ENCODE measurements at places on chromosomes 7 and 10. TPM values are rescaled to one million over a fixed set of nuclear protein-coding genes. Genes with fewer than 3 reads are reported as not detected.

DNA sequence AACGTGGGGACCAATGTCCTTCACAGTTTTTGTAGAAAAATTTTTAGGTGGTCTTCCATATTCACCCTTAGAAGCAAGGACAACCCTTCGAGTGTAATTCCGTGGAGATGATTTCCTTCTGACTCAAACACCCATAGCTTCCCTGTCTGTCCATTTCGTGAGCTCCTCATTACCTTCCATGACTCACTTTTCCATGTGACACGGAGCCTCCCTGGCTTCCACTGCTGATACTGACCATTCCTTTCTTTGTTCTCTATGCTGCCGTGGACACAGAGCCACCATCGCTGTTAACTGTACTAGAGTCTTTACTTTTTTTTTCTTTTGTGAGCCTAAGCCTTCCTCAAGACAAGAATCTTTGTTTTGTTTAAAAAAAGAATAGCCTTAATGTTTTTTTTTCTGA lies 12.5 kb upstream of the ARMS2 start:
- no peak for DNase-seq

- DNase-seq, result no peak
Observed at GRCh38 chr10:3783682-3784432, 1.2 kb downstream of the KLF6 start.

- no peak for DNase-seq
Observed at GRCh38 chr7:38905056-38905759, 3.8 kb downstream of the VPS41 start.

- DNase-seq, result no peak
Observed at GRCh38 chr7:94380264-94380663, 14.4 kb upstream of the COL1A2 start.

DNA sequence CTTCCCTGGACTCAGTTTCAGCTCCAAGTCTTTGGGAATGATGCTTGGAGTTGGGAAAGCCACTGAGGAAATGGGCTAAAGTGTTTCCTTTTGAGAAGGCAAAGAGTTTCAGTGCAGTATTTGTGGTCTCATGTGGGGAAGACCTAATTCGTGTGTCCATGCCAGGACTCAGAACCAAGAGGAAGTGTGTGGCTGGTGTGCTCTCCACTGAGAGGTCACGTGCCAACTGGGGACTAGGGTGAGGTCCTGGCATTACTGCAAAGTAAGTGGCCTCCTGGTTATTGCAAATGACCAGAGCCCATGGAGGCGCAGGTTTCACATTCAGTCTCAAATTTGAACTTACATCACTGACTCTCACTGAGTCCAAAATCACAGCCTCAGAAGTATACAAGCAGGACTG lies 48.6 kb upstream of the ITPRID1 start:
- DNase-seq, result no peak

GRCh38 chr7:19982841-19983835 lies 209.7 kb upstream of the TMEM196 start:
- no peak for DNase-seq

DNA sequence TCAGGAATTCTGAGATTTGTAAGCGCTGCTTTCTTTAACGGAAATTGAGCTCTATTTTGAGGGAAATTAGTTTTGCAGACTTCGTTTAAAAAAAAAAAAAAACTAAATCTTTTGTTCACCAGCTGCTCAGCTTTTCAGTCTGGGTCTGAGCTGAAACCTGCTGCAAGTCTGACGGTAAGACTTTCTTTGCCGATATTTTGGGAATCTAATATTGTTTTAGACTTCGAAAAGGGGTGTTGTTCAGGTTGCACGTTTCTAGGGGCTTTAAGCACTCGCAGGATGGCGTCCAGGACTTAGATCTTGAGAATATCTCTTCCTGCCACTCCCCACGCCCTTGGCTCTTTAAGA lies 1.8 kb upstream of the MEOX2 start:
- no peak for DNase-seq

GRCh38 chr10:103692436-103692951 lies 162.9 kb downstream of the SH3PXD2A start:
- DNase-seq, result no peak

GRCh38 chr10:119896937-119897770 lies 4.6 kb downstream of the SEC23IP start:
- no peak for DNase-seq

GRCh38 chr7:134618756-134619530 lies 27.7 kb upstream of the BPGM start:
- DNase-seq, result no peak

- DNase-seq, result no peak
Observed at GRCh38 chr7:106038916-106039315, 73.2 kb downstream of the SYPL1 start.

DNA sequence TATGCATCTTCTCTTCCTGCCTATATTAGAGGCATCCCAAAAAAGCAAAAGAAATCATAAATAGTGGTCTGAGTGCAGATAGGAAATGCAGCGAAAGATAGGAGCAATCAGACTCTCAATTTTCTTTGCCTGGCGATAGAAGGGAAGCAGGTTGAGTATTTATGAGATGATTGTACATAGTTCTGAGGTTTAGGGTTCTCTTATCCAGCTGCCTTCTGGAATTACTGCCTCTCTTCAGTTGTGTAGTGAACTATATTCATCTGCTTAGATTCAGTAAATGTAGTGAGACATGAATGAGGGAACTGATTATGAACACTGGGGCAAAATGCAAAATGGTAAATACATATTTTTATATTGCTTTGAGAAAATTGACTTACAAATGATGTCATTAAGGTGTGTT lies 93.0 kb upstream of the CYP26C1 start:
- DNase-seq, result no peak

GRCh38 chr7:130973637-130974036 lies 239.6 kb upstream of the KLF14 start:
- no peak for DNase-seq

DNA sequence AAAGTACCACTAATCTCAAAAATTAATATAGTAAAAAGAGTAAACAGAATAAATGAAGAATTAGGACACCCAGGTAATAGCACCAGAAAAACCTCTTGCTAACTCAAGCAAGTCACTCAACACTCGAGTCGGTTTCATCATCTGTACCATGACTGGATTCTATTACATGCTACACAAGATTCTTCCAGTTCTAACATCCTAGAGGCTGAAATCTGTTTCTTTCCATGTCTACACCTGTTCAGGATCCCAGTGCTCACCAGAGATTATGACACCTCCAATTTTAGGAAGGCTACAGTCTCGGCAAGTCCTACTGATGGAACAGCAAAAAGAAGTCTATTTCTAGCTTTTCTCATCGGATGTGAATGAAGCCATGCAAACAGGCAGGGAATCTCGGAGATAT lies 95.3 kb upstream of the ANK3 start:
- DNase-seq, result no peak

- no peak for DNase-seq
Observed at GRCh38 chr7:105677817-105678573, 96.7 kb upstream of the EFCAB10 start.

DNA sequence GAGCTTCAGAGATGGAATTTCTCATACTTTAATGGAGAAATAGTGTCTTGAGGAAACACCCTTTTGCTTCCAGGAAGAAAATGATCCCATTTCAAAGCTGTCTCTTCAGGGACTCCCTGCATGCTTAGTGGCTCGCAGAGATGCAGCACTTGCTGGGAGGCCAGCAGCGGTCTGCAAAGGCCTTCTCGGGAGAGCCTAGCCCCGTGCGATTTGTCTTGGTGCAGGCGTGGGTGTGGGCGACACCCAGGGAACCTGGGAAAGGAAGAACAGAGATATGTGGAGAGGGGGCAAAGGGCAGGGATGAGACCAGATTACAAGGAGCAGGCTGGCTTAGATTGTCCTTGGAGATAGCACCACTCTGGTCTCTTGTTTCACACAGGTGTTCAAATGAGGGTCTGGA lies 352.3 kb upstream of the PODXL start:
- no peak for DNase-seq

DNA sequence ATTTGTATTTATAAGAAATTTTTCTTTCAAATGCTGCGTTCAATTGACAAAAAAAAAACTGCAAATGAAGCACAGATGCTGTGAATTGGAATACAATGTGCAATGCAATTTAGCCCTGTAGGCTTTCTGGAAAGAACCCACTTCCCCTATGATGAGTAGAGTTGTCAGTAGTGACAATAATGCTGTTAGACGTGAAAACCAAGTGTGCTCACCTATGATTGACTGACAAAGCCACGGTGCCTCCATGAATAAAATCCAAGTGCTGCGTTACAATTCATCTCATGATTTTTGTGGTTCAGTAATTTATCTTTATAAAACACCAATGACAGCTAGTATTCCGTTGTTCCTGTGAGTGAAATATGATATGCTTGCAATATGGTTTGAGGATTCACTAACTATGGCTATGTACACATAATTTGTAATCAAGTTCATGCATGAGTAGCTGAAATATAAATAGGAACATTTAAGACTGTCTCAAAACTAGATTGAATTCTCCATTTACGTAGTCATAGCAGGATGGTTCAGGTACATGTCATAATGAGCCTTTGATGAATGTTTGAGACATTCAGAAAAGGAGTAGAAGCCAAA lies 1160.3 kb downstream of the CNTNAP2 start:
- no peak for DNase-seq

DNA sequence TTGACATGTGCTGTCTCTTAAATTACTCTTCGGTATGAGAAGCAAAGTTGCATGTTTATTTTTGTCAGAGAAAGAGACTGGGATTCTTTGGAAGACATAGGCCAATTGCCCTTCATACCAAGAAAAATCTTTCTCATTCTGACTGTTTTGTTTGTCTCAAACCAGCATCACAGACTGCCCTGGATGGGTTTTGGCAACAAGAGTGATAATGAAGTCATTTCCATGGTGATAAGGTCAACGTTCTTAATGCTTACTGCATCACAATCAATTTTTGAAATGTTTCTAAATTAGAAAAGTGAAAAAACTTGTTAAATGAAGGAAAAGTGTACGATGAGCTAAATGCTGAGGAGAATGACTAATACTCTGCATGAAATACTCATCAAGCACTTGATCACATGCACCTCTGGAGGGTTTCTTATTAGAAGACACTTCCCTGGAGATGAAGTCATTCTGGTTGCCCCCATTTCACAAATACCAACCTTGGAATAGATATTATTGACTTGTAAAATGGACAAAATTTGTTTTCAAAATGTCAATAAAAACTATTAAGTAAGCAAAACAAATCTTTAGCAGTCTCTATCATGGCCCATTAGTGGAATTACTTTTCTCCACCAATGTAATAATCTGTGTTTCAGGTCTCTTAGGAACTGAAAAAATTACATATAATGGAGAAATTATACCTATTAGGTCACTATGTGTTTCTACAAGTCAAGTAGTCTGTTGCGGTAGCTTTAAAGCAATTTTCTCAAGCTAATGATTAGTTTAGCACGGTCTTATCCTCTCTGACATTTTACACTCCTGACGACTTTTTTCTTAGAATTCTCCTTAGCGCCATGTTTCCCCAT lies 19.9 kb upstream of the SEC61G start:
- no peak for DNase-seq

DNA sequence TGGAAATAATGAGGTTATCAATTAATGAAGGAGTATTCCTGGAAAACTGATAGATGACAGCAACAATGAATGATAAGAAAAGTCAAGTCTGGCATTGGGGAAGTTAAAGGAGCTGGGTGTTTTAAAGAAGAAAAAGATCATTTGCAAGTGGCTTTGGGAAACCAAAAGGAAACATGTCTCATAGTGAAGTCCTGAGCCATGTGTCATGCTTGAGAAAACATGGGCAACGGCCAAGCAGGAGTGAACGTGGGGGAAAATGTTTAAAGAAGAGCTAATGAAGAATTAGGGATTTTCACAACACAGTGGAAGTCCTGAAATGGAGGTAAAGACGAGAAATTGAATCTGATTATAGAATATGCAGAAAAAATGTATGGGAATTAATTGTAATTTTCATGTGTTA lies 1383.2 kb upstream of the CELF2 start:
- no peak for DNase-seq

- no peak for DNase-seq
Observed at GRCh38 chr10:34341473-34341872, 473.6 kb downstream of the PARD3 start.

GRCh38 chr7:115526278-115526677 lies 504.3 kb downstream of the TFEC start:
- DNase-seq, result no peak

GRCh38 chr7:133619491-133619890 lies 366.6 kb downstream of the EXOC4 start:
- no peak for DNase-seq

DNA sequence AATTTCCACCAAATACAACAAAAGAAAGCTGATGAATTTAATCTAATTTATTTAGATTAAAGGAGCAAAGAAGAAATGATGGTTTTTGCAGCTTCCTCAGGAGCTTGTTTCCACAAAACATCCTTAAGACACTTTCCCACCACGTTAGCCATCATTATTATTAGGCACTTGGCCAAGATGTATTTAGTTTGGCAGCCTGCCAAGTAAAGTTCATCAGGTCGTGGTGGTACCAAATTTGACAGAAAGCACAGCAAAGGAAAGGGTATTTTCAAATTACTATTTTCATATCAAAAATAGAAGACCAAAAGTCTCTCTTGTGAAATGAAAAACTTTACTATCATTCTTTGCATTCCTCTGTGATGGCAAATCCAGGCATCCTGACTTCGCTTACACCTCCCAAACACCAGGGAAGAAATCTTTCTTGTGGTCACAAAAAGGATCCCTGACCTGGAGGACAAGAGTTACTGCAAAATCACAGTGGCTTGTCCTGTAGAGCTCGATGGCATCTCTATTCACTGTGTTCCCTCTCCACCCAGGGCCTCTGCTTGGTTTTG lies 123.1 kb upstream of the INHBA start:
- no peak for DNase-seq

- DNase-seq, result no peak
Observed at GRCh38 chr7:48251766-48252165, 80.5 kb downstream of the ABCA13 start.

DNA sequence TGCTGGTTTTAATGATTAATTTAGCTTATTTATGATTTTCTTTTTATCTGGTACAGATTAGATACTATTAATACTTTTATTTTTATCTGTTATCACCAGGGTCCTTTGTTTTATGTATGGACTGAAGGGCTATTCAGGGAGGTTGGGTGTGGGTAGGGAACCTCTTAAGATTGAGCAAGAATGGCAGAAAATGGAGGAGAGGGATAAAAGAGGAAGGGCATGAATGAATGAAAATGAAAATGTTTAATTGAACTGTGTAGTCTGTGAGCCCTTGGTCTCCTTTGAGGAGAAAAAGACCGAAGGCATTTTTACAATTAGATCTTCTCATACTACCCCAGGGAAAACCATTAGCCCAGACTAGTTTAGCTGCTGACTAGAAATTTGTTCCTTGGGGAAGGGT lies 93.1 kb downstream of the CDK14 start:
- DNase-seq, result no peak

GRCh38 chr10:113219446-113219845 lies 269.4 kb downstream of the TCF7L2 start:
- no peak for DNase-seq

- no peak for DNase-seq
Observed at GRCh38 chr7:69091521-69091920, 506.8 kb upstream of the AUTS2 start.

- no peak for DNase-seq
Observed at GRCh38 chr10:127993056-127993690, 86.3 kb downstream of the PTPRE start.

- no peak for DNase-seq
Observed at GRCh38 chr7:154911862-154912455, 91.0 kb downstream of the PAXIP1 start.

- DNase-seq, result no peak
Observed at GRCh38 chr7:33423646-33424020, 294.3 kb downstream of the BBS9 start.

HOXA4 gene
- 20.7 TPM for total RNA-seq

MOGAT3 gene
- not detected for total RNA-seq

CACNB2 gene
- total RNA-seq, result 84.7 TPM

TMEM176A gene
- total RNA-seq, result 47.7 TPM

CPA4 gene
- total RNA-seq, result not detected

Data from esophagus muscularis mucosa (tissue), 4 donors.